ENCODE measurements at places on chromosomes 2 and 18. TPM values are rescaled to one million over a fixed set of nuclear protein-coding genes. Genes with fewer than 3 reads are reported as not detected.

Gene FBLN7
- 4.5 TPM for total RNA-seq

Gene RTP5
- not detected for total RNA-seq

DNA sequence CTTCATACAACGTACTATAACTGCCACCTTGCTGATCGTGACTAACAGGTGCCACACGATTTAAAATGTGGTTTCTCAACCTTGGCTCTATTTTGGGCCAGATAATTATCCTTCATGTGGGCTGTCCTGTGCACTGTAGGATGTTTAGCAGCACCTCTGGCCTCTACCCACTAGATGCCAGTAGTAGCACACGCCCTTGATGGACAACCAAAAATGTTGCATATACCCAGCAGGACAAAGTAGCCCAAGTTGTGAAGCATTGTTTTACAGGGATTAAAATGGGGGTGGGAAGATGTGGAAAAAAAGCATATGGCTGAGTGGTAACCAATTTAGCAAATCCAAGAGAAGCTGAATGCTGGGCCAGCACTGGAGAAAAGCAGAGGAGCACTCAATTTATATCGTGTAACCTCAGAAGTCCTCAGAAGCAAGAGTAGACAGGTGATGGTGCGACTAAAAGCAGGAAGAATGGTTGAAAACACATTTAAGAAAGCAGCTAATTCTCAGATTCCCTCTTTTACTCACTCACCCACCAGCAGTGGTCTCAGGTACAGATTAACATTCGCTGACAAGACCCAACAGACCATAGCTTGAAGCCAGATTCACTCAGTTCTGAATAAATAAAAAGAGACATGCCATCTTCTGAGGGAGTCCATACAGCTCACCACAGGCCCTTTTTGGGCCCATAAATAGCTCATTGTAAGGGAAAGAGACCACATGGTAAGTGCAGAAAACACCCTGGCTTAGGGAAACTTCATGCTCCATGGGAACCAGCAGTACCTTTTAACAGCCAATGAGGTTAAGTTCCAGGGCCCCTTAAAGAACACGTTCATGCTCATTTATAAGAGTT lies 50.6 kb downstream of the RAPH1 start:
- no peak overlapping the region for H3K27ac ChIP-seq
- H3K4me3 ChIP-seq, result no peak overlapping the region
- no peaks in the 10 kb centered on the region for H3K36me3 ChIP-seq
- no peaks in the 10 kb centered on the region for H3K4me1 ChIP-seq
- no peaks in the 10 kb centered on the region for H3K27me3 ChIP-seq
- DNase-seq, result no peak

Gene LOXHD1
- total RNA-seq, result 0.16 TPM

- H3K36me3 ChIP-seq, result no peaks in the 10 kb centered on the region
- no peaks in the 10 kb centered on the region for H3K4me1 ChIP-seq
- DNase-seq, result peak; percentile 78
Observed at GRCh38 chr2:74515981-74516633, 1.9 kb downstream of the TLX2 start.

Gene CREB1
- total RNA-seq, result 62.0 TPM

DNA sequence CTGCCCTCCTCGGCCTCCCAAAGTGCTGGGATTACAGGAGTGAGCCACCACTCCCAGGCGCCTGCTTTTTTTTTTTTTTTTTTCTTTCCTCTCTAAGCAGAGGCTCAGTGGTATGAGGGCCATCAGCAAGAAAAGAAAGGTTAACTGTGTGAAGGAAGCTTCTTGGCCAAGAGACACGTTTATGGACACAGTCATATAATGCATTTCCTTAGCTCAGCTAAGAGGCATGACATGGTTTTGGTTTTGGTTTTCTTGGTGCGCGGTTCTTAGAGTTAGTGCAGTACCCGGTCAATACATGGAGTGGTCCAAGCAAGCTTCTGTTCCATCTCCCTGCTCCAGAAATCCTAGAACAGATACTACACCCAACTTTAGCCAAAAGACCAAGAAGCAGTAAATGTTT lies 42.6 kb downstream of the RALBP1 start:
- no peak overlapping the region for H3K27ac ChIP-seq
- no peak for DNase-seq

DNA sequence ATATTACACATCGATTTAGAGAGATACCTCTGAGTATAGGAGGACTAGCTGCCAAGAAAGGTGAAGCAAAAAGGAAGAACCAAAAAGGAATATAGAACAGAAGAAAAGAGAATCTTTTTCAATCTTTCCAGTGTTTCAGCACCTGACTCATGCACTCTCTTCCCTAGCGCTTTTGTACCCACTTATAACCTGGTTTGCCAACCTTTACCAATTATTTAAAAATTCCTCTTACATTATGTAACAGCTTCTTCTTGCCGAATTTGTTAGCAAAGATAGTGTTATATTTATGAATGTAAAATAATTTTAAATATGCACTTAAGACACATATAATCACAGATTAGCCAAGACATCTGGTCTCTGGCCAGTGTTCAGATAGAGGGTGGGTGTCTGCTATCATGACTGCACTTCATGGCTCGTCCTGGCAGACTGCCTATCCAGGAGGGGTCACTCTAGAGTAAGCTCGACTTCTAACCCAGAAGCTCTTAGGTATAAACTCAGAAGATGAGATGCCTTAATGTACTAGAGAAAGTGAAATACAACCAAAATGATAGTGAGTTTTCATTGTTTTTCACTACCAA lies 122.9 kb downstream of the ATAD2B start:
- no peak for DNase-seq
- H3K36me3 ChIP-seq, result no peaks in the 10 kb centered on the region
- H3K4me1 ChIP-seq, result no peaks in the 10 kb centered on the region
- H3K27me3 ChIP-seq, result no peaks in the 10 kb centered on the region

Gene CETN1
- total RNA-seq, result not detected

DNA sequence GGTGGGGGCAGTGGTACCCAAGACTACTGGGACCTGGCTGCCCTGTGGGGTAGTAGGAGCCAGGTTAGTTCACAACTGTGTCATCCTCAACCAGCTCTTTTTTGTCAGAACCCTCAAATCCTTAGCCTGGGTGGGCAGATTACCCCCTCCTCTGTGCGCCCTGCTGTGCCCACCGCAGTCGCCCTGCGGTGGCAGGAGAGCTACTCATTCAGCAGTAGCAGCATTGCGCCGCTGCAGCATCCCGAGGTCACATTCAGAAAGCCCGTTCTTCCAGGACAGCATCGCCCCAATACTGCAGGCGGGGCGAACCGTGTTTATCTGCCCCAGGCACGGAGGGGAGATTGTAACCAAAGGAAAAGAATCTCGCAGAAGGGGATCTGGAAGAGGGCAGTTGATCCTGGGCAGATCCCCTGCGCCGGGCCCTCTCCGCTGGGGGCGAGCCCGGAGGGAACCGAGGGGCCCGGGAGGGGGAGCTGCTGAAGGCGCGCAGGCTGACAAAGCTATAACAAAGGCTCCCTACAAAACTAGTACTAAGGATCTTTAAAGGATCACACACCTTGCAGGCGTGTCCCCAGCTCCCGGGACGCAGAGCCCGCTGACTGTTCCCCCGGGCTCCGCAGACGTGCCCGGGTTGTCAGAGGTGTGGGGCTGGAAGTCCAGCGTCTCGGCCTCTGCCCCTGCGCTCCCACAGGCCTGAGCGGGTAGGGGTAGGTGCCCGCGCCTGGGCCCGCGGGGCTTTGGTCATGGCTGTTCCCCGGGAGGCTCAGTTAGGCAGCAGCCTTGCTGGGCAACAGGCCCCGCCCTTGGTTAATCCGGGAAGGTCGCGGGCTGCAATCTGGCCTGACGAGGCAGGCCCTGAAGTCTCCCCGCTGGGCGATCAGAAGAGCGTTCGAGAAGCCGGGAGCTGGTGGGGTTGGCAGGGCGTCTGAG lies 13.2 kb downstream of the POU3F3 start:
- H3K27ac ChIP-seq, result no peak overlapping the region
- no peaks in the 10 kb centered on the region for H3K36me3 ChIP-seq
- H3K4me3 ChIP-seq, result no peak overlapping the region

Gene REG1A
- 6.3 TPM for total RNA-seq

Gene RNF181
- total RNA-seq, result 76.0 TPM

Gene GPR45
- not detected for total RNA-seq

Gene CDKL4
- total RNA-seq, result 0.88 TPM

- no peaks in the 10 kb centered on the region for H3K27me3 ChIP-seq
- H3K4me1 ChIP-seq, result no peaks in the 10 kb centered on the region
- DNase-seq, result no peak
- H3K36me3 ChIP-seq, result no peaks in the 10 kb centered on the region
Observed at GRCh38 chr2:160157861-160158829, 41.9 kb downstream of the ITGB6 start.

Gene NOL4
- not detected for total RNA-seq

- H3K4me1 ChIP-seq, result no peaks in the 10 kb centered on the region
- DNase-seq, result no peak
- H3K36me3 ChIP-seq, result no peaks in the 10 kb centered on the region
- no peak overlapping the region for H3K27ac ChIP-seq
- no peak overlapping the region for H3K4me3 ChIP-seq
Observed at GRCh38 chr18:78984941-78985784, 5.5 kb downstream of the SALL3 start.

DNA sequence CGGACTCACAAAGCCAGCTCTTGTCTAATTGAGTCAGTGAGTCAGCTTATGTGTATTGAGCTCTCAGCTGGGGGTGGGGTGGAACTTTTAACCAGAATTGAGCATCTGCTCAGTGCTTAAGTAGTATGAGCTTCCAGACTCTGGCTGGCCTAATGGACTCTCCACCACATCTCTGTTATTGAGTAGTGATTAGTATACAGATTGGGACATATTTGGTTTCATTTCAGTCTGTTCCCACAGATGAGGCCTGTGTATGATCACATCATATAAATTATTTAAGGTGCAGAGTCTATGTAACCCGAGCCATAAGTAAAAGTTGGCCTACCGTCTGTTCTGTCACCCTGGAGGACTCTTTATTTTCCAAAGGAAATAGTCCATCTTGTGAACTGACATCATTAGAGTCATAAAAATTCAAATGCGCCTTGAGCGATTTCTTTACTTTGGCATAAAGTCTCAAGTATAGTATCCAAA lies 152.1 kb downstream of the THSD7B start:
- H3K4me1 ChIP-seq, result no peaks in the 10 kb centered on the region
- no peak overlapping the region for H3K27ac ChIP-seq
- H3K4me3 ChIP-seq, result no peak overlapping the region
- DNase-seq, result no peak

Gene SLC35G4
- total RNA-seq, result not detected

Gene PROM2
- total RNA-seq, result 2.8 TPM

DNA sequence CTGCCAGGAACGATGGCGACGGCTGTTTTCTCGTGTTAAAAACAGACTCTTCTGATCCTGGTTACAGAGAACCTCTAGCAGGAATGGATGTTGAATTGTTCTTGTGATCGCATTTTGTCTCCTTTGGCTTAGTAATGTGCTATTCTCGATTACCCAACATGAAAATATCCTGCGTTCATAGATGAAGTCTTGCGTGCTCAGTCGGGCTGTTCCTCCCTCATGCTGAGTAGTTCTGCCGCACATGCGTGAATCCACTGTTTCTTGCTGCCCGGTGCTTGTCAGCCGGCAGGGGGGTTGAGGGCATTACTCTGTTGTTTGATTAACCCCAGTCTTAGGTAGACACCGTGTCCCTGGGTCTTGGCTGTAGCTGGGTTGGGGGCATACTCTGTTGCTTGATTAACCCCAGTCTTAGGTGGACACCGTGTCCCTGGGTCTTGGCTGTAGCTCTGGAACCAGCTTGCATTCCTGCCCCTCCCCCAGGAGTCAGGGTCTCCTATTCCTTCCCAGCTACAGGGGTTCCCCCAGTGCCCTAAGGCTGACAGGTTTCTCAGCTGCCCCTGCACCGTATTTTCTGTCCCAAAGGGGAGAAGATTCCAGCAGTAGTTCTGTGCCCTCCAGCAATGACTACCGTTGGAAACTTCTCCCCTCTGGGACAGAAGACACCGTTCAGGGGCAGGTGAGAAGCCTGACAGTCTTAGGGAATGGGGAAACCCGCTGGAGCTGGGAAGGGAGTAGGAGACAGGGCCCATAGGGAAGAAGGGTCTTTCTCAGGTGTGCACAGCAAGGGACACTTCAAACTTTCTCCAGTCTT lies 22.1 kb upstream of the ASB1 start:
- DNase-seq, result no peak
- H3K4me3 ChIP-seq, result no peak overlapping the region
- no peaks in the 10 kb centered on the region for H3K36me3 ChIP-seq
- no peak overlapping the region for H3K27ac ChIP-seq
- no peaks in the 10 kb centered on the region for H3K27me3 ChIP-seq

Gene ERFE
- total RNA-seq, result 2.5 TPM

Gene AQP12A
- not detected for total RNA-seq

- no peaks in the 10 kb centered on the region for H3K36me3 ChIP-seq
- peak; percentile 93 for DNase-seq
- peak overlapping the region; percentile 95 for H3K4me3 ChIP-seq
- no peaks in the 10 kb centered on the region for H3K27me3 ChIP-seq
- no peaks in the 10 kb centered on the region for H3K4me1 ChIP-seq
- H3K27ac ChIP-seq, result peak overlapping the region; percentile 29
Observed at GRCh38 chr2:61536572-61537276, 1.4 kb downstream of the XPO1 start.

Gene SKA1
- 0.52 TPM for total RNA-seq

DNA sequence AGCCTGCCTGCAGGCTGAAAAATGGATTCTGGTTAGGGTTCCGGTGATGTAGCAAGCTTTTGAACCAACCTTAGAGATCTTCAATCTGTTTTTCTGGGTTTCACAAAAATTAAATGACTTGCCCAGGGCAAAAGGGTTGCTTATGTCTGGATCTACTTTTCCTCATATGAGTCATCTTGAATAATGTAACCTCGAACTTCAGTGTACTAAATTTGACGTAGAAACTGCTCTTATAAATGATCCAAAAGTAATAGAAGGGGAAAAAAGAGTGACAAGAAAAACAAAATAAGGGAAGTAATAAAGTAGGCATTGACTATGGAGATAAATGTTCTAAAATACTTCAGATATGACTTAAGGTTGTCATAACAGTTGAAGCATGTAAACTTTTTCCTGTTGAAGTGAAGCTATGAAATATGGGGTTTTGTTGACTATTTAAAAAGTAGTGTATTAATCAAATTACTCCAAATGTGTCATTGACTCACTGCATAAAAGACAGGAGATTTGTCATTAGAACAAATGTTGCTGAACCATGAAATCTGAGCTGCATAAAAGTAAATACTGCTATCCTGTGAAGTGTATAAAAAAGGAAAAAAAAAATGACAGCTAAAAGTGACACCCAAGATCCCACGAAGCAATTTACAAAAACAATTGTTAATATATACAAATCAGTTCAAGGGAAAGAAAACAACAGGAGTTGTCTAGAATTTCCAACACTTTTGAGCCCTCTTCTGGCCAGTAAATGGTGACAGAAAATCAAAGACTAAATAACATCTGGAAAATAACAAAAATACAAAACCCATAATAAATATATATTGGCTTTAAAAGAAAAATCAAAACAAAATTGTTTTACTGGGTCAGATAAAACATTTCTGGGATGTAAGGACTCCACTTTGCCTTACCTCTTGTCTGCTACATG lies 103.6 kb upstream of the SERPINE2 start:
- no peak for DNase-seq
- H3K4me3 ChIP-seq, result no peak overlapping the region
- no peaks in the 10 kb centered on the region for H3K27me3 ChIP-seq
- H3K27ac ChIP-seq, result no peak overlapping the region
- H3K36me3 ChIP-seq, result no peaks in the 10 kb centered on the region

Gene GKN1
- total RNA-seq, result not detected
